ENCODE measurements at places on chromosomes 7 and 10. TPM values are rescaled to one million over a fixed set of nuclear protein-coding genes. Genes with fewer than 3 reads are reported as not detected.

Gene DPYSL4
- total RNA-seq, result 6.1 TPM

Gene CUBN
- total RNA-seq, result 11.5 TPM

Gene PODXL
- 2.4 TPM for total RNA-seq

Gene LRRTM3
- not detected for total RNA-seq

Gene MRPS16
- 72.9 TPM for total RNA-seq

Gene GIMAP8
- not detected for total RNA-seq

Gene ARMH3
- 16.9 TPM for total RNA-seq

Gene CACNA2D1
- total RNA-seq, result 34.0 TPM

Gene NAT16
- total RNA-seq, result not detected

Gene SPDYE11
- not detected for total RNA-seq

Gene GSAP
- 1.8 TPM for total RNA-seq

Gene CYP26C1
- total RNA-seq, result 0.16 TPM

Gene GALNT17
- 0.49 TPM for total RNA-seq

Gene SPDYE9
- total RNA-seq, result not detected

Gene MEOX2
- 4.5 TPM for total RNA-seq

Gene RSPH10B2
- under 0.01 TPM for total RNA-seq

Gene SFTPA1
- total RNA-seq, result not detected

Gene CRPPA
- 2.1 TPM for total RNA-seq

Gene AGAP3
- 73.5 TPM for total RNA-seq

Gene ZNF239
- total RNA-seq, result 7.8 TPM

Gene IQUB
- total RNA-seq, result 0.65 TPM

Gene PRKRIP1
- total RNA-seq, result 19.0 TPM

Gene TECPR1
- total RNA-seq, result 22.5 TPM

Gene DDIT4
- 133 TPM for total RNA-seq

Gene ARHGEF35
- total RNA-seq, result 2.8 TPM

Gene PTCD1
- total RNA-seq, result 6.7 TPM

Gene PNLIPRP2
- not detected for total RNA-seq
